ENCODE measurements at places on chromosomes 1 and 21.

DNA sequence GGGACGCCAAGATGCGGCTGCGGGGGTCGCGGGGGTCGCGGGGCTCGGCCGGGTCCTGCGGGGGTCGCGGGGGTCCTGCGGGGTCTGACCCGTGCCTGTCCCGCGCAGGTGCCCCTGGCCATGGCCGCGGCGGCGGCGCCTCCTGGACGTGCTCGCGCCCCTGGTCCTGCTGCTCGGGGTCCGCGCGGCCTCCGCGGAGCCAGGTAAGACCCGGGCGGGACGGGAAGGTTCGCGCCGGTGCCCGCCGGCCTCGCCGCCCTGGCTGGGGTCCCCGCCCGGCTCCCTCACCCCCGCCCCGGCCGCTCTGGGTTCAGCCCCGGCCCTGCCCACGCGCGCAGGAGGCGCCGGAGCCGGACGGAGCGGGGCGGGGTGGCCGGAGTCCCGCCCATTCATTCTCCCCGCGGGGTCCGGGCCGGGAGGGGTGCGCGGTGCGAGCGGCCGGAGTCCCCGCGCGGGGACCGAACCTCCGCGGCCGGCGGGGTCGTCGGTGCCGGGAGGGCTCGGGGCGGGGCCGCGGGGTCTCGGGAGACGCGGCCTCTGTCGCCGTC is 380 bp downstream of the COL18A1 start:
- no peak for DNase-seq

GRCh38 chr1:41520951-41521752 is 36.7 kb upstream of the EDN2 start:
- DNase-seq, result no peak

GRCh38 chr1:30522031-30523004 is 201.1 kb downstream of the MATN1 start:
- no peak for DNase-seq

DNA sequence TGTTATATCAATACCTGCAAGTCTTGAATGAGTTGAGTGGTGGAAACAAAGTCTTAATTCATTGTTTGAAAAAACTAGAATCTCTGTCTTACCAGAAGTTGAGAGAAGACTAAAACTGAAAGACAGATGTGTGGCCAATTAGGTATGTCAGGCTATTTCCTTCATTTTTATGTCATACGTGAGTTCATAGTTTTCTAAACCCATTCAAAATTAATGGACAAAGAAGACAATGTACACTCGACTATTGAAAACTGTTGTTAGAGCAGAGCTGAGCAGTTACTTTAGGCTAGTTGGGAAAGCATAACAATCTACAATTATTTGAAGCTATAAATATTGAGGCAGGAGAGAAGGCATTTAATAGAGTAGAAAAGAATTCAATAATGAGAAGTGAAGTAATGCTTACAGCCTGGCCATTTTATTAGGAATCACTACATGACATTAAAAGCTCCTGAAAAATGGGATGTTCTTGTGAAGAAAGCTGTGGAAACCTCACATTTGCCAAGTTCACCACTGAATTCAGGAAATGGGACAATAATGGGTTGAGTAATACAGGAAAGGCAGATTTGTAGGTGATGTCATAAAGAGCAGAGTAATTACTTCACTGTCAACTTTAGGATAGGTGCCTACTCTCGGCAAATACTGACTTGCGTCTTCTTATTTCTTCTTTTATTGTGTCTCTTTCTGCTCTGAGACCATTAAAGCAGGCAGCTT is 204.4 kb downstream of the PLA2G4A start:
- no peak for DNase-seq

All from spinal cord (tissue), 10 donors.